ENCODE measurements at places on chromosomes 5 and 9.

GRCh38 chr5:159955056-159955624 lies 38.9 kb downstream of the ADRA1B start:
- no peak for DNase-seq

- no peak for DNase-seq
Observed at GRCh38 chr9:114216081-114216480, 60.7 kb downstream of the COL27A1 start.

DNA sequence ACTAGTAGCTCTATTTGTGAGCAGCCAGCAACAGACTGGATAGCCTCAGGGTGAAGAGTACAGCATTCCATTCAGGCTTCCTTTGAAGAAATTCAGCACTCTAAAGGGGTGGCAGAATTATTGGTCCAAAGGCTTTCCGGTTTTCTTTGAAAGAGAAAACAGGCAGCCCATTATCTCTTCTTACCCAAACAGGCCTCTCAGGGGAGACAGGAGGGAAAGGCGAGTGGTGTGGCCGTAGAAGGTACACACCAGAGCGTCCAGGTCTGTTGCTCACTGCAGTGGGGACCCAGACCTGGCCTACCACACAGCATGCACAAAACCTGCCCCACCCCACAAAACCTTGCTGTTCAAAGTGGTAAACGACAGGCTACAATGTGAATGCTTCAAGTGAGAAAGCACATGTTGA lies 83.3 kb downstream of the ZNF608 start:
- no peak for DNase-seq

DNA sequence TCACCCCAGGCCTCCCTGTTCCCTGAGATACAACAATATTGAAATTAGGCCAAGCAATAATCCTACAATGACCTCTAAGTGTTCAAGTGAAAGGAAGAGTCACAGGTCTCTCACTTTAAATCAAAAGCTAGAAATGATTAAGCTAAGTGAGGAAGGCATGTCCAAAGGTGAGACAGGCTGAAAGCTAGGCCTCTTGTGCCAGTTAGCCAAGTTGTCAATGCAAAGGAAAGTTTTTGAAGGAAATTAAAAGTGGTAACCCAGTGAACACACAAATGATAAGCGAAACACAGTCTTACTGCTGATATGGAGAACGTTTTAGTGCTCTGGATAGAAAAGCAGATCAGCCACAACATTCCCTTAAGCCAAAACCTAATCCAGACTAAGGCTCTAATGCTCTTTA lies 39.8 kb downstream of the PTAR1 start:
- no peak for DNase-seq

Data from hindlimb muscle (tissue), 1 donor.